ENCODE measurements at places on chromosomes 5 and 9.

DNA sequence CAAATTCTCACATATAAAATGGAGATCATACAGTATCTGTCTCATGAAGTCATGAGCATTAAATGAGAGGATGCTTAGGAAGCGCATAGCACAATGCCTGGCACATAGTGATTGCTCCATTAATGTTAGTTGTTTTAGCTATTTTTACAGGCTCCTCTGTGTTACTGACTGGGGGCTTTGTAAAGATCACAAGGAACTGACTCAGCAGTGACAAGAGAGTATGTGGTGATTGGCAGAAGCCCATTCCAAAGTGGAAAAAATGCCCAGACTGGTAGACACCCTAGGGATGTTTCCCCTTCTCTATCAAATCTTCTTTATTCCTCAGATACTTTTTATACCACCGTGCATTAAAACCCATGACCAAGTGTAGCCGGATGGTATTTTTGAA is 33.5 kb downstream of the ABLIM3 start:
- peak; percentile 51 for DNase-seq

DNA sequence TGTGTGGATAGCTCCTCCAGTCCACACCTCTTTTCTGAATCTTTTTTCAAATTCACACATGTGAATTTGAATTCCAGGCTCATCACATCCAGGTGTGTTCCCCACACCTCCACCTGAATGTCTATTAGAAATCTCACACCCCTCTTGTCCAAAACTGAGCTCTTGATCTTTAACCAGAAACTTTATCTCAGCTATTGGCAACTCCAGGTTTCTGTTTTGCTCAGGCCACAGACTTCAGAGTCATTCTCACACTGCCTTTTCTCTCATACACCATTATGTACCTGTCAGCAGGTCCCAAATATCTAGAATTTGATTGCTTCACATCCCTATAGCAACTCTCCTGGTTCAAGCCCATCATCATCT is 11.6 kb downstream of the NIPSNAP3B start:
- DNase-seq, result no peak

DNA sequence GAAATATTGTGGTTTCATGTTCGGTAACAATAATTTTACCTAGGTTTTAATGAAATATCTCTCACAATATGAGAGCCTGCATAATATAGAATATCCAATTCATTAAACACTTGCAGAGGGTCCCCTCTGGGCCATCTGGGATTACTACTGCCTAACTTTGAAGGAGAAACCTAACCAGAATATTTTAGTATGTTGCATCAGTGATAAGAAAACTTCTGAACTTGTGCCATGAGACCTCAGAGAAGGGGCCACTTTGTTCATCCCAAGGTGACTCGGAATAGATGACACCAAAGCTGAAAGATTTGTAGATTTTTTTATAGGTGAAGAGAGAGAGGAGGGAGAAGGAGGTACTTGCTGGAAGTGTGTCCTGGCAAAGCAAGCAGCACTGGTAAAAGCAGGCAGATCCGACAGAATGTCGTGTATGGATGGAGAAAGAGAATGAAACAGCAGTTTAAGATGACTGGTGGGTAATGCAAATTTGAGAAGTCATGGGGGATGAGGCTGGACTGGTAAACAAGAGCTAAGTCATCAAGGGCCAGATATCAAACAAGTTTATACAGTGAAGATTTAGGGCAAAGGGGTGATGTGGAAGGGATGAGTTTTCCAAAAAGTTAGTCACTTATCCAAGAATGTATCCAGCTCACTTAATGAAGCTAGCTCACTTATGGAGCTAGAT is 372.3 kb downstream of the ADGRV1 start:
- DNase-seq, result no peak

- no peak for DNase-seq
Observed at GRCh38 chr9:70083429-70083828, 39.8 kb downstream of the MAMDC2 start.

GRCh38 chr9:97480749-97481148 is 20.7 kb upstream of the TMOD1 start:
- no peak for DNase-seq

Data from mesenchymal stem cell (in vitro differentiated cells and primary cell).